HT-29 (cell line): ENCODE measurements at places on chromosomes 6 and 20. TPM values are rescaled to one million over a fixed set of nuclear protein-coding genes. Genes with fewer than 3 reads are reported as not detected.

The SLC17A3 gene
- total RNA-seq, result not detected in 2 replicates

The BNIP5 gene
- total RNA-seq, result 3.6 and 4.6 TPM in 2 replicates

The TMEM244 gene
- not detected in 2 replicates for total RNA-seq

The EDN3 gene
- not detected in 2 replicates for total RNA-seq

The GABRR1 gene
- not detected in 2 replicates for total RNA-seq

The OR2B6 gene
- total RNA-seq, result not detected in 2 replicates

The GNAS-AS1 gene
- not detected in 2 replicates for total RNA-seq

The ELOVL2 gene
- total RNA-seq, result not detected in 2 replicates

The MLN gene
- total RNA-seq, result not detected in 2 replicates

The RNF182 gene
- not detected in 2 replicates for total RNA-seq

The BPIFB2 gene
- not detected in 2 replicates for total RNA-seq

The SPATS1 gene
- not detected in 2 replicates for total RNA-seq

The RAET1G gene
- total RNA-seq, result 0.51 TPM in 1 of 2 replicates, not detected in the other

The OOEP gene
- not detected in 2 replicates for total RNA-seq

The CCDC170 gene
- total RNA-seq, result 0.05 and 1.6 TPM in 2 replicates

The ARMH2 gene
- not detected in 2 replicates for total RNA-seq

The TMEM217 gene
- 1.4 and 1.8 TPM in 2 replicates for total RNA-seq
